ENCODE measurements at places on chromosomes 11 and 22.

DNA sequence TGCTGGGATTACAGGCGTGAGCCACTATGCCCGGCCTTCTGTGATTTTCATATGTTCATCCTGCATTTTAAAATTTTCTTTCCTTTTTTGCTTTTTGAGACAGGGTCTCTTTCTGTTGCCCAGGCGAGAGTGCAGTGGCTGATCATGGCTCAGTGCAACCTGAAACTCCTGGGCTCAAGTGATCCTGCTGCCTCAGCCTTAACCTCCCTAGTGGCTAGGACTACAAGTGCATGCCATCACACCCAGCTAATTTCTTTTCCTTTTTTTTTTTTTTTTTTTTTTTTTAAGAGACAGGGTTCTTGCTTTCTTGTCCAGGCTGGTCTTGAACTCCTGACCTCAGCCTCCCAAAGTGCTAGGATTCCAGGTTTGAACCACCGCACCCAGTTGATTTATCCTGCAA, 54.1 kb upstream of the WT1 start:
- DNase-seq, result no peak

DNA sequence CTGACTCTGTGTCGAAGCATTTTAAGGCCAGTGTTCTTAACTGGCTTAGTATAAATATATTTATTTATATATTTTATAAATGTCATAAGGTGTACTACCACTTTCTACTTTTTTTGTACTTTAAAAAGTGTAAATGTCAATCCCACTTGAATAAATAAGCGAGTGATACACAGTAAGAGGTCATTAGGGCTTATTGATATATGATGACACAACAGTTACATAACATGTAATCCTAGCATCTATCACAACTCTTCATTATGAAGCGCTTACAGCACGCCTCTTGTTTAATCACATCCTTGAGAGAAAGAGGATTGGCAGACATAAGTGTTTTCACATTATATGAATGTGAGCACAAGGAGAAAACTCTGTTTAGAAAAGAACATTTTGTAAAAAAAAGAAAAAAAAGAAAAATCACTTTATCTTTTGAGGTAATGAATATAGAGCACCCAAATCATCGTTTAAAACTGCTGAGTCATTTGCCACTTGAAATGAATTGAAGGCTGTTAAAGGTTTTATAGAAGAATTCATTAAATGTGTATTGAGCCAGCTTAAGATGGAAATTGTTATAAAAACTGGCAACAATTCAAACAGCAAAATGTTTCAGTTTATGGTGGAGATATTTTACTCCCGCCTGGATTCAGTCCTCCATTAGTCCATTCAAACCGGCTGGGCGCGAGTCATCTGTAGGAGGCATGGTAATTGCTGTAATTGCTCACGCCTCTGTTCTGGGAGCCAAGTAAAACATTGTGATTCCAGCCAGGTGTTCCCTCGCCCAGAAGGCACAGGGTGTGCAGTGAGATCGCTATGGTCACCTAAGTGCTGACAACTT, 627.3 kb upstream of the KIRREL3 start:
- DNase-seq, result no peak

DNA sequence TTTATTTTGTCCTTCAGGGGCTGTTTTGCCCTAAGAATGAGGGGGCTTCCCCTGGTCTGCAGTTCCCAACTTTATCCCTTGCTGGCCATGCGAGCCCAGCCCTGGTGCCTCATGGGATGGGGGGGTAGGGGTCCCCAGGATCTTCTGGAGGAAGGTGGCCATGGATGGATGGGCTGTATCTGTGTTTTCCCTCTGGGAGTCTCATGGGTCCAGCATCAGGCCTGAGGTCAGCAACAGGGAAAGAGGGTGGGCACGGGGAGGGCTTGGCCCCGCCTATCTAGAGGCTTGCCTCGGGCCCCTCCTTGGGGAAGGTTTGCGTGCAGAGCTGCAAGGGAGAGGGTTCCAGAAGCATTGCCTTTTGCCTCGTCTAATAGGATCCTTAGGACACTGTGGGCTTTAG, 10.8 kb upstream of the ADORA2A start:
- no peak for DNase-seq

DNA sequence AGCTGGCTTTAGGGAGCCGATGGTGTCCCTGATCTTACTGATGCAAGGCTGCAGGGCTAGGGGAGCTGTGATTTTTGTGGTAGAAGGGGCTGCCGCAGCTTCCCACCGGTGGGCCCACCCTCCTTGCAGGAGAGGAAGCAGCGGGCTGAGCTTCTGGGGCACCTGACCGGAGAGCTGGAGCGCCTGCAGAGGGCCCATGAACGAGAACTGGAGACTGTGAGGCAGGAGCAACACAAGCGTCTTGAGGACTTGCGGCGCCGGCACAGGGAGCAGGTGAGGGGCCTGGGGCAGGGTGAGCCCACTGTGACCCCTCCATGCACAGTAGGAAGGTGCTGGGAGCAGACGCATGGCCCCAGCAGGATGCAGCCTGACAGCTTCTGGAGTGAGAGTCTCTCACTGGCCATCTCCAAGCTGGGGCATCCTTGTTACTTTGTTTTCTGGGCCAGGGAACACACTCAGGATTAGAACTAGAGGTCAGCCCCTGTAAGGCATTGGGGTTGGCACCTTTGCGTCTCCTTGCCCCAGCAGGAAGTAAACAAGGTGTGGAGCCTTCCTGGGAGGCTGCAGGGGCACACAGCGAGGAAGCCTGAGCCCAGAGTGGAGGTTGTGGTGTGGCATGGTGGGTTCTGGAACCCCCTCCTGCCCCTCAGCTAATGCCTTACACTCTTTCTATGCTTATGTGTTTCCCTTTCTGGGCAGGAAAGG, 66.7 kb downstream of the CEP164 start:
- no peak for DNase-seq

DNA sequence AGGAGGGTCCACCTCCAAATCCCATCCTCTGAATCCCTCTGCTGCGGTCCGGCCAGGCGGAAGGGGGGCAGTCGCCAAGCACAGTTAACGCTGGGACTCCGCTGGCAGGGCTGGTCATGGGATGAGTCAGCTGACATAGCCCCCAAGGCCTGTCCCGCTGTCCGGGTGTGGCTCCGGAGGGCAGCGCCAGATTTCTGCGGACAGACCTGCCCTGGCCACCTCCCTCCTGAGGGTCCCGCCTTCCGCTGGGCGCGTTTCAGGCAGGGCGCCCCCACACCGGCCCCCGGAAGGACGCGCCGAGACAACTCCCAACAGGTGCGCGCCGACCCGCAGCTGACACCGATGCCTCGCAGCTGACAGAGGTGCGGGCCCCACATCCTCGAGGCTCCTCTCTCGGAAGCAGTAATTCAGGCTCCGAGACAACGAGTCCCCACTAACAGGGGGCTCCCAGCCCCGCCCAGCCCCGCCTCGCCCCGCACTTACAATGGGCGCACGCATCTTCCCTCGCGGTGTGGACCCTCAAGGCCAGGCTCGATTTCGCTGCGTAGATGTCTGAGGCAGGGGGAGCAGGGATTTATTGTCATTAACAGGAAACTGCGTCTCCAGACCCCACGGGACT, 607 bp downstream of the PLAAT3 start:
- DNase-seq, result no peak

GRCh38 chr11:34730544-34731295, 109.8 kb downstream of the EHF start:
- no peak for DNase-seq

GRCh38 chr11:45924036-45924915, 1.8 kb downstream of the LARGE2 start:
- DNase-seq, result no peak

Data from suppressor macrophage treated with lipopolysaccharide for 4 hours (primary cell).